Kidney glomerular epithelial cell (primary cell): ENCODE measurements at places on chromosomes 5 and 9.

GRCh38 chr5:73894860-73895259, 268.9 kb downstream of the ARHGEF28 start:
- no peak for DNase-seq

DNA sequence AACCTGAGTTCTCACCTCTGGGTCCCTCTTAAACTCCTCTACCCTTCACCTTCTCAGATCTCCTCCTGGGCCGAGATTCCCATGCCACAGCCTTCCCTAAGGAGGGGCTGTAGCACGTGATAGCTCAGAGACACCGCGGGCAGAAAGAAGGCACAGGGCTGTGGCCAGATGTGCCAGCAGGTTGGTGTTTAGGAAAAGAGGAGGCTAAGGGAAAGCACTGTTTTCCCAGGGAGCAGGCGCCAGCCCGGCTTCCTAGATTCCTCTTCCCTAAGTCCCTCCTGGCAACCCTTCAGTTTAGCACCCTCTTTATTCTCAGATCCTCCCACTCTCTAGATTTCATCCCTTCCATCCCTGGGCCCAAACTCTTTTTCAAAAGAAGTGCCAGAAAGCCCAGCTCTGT, 59.4 kb upstream of the CCNG1 start:
- no peak for DNase-seq

DNA sequence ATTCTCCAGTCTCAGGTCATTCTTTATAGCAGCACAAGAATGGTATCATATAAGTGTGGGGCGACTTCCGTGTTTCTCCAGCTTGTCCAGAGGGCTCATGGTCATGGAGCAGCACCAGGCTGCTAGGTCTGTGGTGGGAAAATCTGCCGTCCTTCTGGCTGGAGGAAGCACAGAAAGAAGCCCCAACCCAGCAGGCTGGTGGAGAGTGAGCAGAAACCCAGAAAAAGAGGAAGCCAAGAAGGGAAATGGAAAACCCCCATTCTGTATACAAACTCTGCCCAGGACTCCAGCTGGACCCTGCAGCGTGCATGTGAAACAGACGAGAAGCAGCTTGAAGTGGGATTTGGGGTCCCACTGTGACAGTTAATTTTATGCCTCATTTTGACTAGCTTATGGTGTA, 34.3 kb upstream of the OLFM1 start:
- no peak for DNase-seq

GRCh38 chr5:73374520-73375190, 73.9 kb downstream of the FOXD1 start:
- DNase-seq = peak; percentile 86

DNA sequence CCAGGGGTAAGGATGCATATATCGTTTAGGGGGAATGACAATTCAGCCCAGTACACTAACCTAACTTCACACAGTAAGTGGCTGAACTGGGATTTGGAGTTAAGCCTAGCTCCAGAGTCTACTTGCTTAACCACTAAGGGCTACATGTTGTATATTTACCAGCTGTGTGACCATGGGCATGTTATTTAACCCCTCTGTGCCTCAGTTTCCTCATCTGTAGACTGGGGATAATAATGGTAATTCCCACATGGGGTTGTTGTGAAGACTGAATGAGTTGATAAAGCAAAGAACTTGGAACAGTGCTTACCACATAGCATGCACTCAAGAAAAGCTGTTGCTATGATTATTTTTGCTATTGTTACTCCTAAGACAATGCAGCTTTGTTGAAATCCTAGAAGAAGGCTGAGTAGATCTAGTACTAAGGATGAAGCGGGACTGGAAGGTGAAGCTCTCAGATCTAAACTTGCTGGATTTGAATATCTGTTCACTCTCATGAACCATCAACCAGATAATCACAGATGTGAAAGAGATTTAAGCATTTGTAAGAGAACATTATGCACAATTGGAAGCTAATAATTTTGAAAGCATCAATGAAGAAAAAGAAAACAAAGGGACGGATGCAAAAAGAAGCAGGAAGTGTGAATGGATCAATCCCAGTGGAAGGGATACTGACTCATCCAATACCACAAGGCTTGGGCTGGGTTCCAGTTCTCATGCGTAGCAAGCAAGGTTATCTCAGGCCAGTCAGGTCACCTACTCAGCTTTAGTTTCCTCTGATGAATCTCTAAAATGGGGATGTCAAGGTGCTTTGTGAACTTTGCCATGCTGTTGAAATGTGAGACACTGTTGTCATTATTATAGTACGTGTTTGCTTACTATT, 78.5 kb upstream of the TBC1D2 start:
- peak; percentile 69 for DNase-seq

DNA sequence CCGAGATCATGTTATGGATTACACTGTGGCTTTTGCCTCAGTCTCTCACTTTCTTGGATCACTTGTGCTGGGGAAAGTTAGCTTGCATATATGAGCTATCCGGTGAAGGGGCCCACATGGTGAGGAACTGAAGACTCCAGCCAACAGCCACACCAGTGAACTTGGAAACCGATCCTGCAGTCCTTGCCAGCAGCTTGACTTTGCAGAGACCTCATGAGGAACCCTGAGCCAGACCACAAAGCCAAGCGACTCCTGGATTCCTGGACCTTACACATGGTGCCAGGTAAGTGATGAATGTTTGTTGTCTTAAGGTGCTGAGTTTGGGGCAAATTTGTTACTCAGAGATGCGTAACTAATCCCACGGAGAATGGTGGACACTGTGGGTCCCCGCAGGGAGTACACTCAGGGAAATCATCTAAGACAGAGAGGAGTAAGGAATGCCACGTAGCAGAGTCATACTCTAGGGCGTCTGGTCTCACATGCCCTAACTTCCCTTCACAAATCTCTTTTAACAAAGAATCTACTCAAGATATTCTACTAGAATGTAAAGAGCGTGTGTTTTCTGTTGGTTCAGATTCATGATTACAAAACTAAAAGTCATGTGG, 76.5 kb upstream of the PJA2 start:
- DNase-seq = no peak

DNA sequence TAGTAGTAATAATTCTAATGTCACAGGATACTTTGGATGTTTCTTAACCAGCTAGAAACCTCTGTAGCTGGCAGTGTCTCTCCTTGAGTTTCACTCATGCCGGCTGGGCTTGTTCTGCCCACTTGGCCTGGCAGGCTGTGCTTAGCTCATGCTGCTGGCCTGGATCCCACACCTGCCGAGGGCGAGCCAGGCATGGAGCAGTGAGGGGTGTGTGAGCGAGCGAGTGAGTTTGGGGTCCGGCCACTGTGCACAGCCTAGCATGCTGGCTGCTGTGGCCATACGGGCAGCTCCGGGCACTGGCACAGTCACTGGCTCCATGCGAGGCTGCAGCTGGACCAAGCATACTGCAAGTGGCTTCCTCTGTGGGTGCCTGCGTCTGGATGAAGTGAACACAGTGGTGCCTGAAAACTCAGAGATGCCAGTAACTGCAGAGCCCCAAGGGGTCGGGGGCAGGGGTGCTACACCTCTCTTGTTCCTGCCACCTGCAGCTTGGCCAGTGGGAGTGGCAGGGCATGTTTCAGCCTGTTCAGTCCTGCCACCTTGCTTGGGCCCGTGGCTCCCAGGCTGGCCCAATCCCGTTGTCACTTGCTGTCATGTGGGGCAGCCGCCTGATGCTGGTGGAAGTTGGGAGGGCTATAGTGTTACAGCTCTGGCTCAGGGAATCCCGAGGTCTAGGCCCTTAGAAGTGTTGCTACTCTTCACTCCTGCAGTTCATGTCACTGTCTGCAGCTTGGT, 9.9 kb downstream of the FSD1L start:
- DNase-seq = no peak

GRCh38 chr5:33659526-33660169, 218.9 kb downstream of the TARS1 start:
- no peak for DNase-seq

DNA sequence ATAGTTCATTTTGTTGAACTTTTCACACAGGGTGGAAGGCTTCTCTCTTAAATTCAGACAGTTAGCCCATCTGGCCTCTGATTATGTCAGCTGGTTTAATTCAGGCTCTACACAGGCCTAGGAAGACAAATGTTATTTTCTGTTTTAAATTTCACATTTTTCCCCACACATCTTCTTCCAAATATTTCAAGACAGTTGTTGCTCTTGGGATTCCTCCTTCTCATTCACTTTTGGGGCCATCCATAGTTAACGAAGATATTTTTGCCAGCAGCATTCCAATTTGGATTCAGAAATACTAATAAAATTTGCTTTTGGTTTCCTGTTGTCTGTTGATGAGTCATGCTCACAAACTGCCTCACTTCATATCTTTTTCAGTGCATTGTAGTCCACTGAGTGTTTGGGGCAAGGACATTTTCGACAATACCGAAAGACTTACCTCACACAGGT, 475.4 kb downstream of the DMAC1 start:
- DNase-seq = no peak

GRCh38 chr5:157248821-157249470, 17.0 kb upstream of the CYFIP2 start:
- no peak for DNase-seq

- no peak for DNase-seq
Measured at GRCh38 chr5:12614608-12615007, 710.4 kb upstream of the CTNND2 start.

GRCh38 chr5:14593326-14594021, 11.9 kb downstream of the OTULINL start:
- peak; percentile 5 for DNase-seq

GRCh38 chr5:88698290-88698689, 184.7 kb downstream of the MEF2C start:
- DNase-seq = no peak

DNA sequence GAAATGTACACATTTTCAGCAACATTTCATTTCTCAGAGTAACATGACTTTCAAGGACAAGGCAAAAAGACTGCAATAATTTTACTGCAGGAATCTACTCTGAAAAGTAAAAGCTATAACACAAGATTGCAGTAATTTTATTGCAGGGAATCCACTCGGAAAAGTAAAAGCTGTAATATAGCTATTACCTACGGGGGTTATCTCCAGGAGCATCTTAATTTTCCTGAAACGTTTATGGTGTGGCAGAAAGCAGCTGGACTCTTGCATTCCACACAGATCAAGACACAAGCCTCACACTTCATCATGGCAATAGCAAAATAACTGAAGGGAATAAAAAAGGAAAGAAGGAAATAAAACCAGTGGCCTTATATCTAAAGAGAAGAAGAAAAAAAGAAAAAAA, 171.2 kb downstream of the TSSK1B start:
- no peak for DNase-seq

GRCh38 chr9:4280605-4281004, 19.3 kb downstream of the GLIS3 start:
- no peak for DNase-seq

DNA sequence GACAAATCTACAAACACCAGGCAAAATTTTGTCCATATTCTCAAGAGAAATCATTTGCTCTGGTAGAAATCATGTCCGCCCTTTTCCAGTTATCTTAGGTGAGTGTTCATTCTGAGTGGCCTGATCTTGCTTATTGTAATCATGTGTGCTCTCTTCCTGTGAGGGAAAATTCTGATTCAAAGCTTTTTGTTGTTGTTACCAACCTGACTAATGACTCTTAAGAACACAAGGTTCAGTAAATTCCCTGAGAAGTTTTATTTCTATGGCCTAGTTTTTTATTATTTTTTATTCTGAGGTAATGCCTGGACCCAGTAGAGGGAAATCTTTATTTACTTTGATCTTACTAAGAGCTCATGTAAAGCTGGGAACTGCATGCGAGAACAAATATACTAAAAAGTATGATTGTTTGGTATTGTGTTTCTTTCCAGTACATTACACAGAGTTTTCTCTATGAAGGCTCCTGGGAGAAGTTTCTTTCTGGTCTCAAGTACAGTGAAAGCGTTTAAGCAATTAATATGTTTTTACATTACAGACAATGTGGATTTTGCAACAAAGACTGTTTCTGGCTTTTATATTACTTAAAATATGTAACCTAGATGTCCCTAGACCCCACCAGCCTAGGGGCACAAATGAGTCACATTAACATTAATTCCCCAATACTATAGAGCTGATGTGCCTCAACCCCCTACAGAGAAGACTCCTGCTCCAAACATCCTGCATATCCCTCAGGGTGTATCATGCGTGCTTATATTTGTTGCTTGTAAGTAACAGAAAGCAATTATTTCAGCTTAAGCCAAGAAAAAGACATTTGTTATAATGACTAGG, 138.1 kb downstream of the TMEM167A start:
- DNase-seq = peak; percentile 36

- DNase-seq = no peak
Measured at GRCh38 chr5:146548781-146549449, 32.9 kb upstream of the GPR151 start.

GRCh38 chr5:149445739-149446369, 66.8 kb upstream of the IL17B start:
- peak; percentile 98 for DNase-seq

- DNase-seq = no peak
Measured at GRCh38 chr9:123450996-123451395, 95.0 kb downstream of the CRB2 start.

DNA sequence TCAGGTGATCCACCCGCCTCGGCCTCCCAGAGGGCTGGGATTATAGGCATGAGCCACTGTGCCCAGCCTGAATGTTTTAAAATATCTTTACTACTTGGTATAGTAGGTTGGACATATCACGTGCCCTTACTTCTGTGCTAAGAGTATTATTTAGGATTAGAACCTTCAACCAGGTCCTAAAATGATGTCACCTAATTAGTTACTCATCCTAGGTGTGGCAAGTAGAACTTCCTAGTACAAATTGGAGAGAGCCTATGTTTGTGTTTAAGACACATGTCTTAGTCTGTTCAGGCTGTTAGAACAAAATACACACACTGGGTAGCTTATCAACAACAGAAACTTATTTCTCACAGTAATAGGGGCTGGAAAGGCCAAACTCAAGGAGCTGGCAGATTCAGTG, 51.5 kb downstream of the ZFAND5 start:
- DNase-seq = no peak

DNA sequence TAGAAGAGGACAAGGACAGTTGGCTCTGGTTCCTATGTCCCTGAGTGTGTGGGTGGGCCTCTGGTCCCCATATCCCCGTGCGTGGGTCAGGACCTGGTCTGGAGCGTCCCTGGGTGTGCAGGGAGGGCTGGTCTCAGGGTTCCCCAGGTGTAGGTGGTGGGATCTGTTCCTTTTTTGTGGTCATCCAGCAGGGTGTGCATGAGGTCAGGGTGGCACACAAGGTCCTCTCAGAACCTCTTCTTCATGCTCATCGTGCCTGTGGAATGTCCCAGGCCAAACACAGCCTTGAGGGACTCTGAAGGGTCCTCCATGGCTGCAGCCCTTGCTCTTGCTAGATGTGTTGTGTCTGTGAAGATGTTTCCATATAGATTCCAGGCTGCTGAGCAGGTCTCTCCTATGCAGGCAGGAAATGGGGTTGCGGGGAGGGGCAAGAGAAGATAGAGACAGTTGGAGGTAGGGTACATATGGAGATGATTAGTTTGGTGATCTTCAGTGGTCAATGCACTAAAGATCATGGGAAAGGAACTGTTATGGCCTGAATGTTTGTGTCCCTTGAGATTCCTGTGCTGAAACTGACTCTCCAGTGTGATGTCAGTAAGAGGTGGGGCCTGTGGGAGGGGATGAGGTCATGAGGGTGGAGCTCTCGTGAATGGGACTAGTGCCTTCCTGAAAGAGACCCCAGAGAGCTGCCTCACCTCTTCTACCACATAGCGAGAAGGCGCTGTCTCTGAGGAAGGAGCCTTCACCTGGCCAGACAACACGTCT, 53.1 kb downstream of the NXNL2 start:
- DNase-seq = no peak

- DNase-seq = no peak
Measured at GRCh38 chr9:136399176-136400037, 563 bp downstream of the SNAPC4 start.
